ENCODE measurements at places on chromosomes 3 and 15. TPM values are rescaled to one million over a fixed set of nuclear protein-coding genes. Genes with fewer than 3 reads are reported as not detected.

DNA sequence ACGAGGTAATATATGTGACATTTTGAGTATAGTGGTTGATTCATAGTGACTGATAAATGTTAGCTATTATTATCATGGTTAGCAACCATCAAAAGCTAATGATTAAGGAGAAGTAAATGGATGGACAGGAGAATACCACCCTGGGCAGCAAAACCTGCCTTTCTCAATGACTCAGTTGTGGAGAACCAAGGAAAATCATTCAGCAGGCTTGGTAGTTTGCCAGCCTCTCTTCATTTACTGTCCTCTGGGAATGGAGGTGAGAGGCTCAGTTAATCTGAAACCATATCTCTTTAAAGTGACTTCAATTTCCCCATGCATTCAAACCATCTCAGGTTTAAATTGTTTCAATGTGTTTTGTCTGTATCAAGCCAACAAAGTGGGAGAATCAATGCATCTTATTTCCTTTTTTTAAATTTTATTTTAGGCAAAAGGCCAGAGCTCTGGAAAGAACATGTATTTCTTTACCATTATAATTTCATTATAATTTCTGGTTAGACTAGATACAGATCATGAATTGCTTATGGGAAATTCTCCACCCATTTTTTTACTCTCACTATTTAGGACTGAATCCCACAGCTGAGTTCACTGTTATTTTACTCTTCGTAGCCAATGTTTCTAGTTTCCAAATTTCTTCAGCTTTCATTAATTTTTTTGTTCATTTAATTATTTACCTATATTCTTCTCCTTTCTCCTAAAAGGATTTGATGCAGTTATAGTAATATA, 2.7 kb downstream of the TM4SF18 start:
- DNase-seq, result no peak

- no peak for DNase-seq
These were observed 33.6 kb downstream of the SQOR start for GRCh38 chr15:45668386-45668785.

The ROPN1 gene
- 0.69 TPM for total RNA-seq

GRCh38 chr3:38163841-38164642, 1.3 kb upstream of the OXSR1 start:
- no peak for DNase-seq

GRCh38 chr3:61601831-61602230, 40.5 kb downstream of the PTPRG start:
- no peak for DNase-seq

The CFAP100 gene
- total RNA-seq, result not detected

GRCh38 chr3:112464264-112464663, 35.0 kb downstream of the BTLA start:
- no peak for DNase-seq

DNA sequence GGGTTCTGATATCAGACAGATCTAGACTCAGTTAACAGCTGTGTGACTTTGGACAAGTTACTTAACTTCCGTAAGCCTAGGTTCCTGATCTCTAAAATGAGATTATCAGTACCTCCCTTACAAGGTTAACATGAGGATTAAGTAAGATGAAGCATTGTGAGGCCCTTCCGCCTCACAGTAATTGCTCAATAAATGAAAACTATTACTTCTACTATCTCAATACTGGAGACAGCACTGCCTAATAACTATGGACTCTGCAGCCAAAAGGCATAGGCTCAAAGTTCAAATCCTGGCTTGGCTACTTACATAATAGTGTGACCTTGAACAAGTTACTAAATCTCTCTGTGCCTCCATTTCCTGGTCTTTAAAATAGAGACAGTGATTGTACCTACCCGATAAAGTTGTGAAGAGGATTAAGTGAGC, 82.0 kb upstream of the ATP11B start:
- DNase-seq, result no peak
